ENCODE measurements at places on chromosomes 1 and 21.

GRCh38 chr1:179034720-179035119, 9.0 kb downstream of the FAM20B start:
- peak; percentile 82 for DNase-seq

- DNase-seq: no peak
Measured at GRCh38 chr1:17687145-17687544, 68.0 kb upstream of the ACTL8 start.

GRCh38 chr1:86423473-86423872, 498 bp upstream of the CLCA2 start:
- DNase-seq: no peak

- no peak for DNase-seq
Measured at GRCh38 chr1:160628799-160629263, 18.0 kb downstream of the SLAMF1 start.

GRCh38 chr1:60171801-60172200, 98.2 kb upstream of the C1orf87 start:
- peak; percentile 88 for DNase-seq

DNA sequence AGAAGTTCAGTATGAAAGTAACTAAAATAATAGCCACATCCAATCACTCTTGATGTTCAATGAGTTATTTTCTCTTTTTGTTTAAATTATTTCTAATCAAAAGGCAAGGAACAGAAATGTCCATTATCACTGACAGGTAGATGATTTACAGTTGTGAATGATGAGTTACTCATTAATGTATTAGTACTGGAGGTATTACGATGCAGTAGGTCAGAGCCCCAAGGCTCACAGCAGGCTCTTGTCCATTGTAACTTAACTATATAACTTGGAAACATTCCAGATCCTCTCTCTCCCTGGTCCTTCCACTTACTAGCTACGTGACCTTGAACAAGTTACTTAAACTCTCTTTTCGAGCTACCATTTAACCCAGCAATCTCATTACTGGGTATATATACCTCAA, 39.5 kb downstream of the CRB1 start:
- DNase-seq: no peak

- no peak for DNase-seq
Measured at GRCh38 chr1:206923009-206923960, 1.5 kb upstream of the FCMR start.

DNA sequence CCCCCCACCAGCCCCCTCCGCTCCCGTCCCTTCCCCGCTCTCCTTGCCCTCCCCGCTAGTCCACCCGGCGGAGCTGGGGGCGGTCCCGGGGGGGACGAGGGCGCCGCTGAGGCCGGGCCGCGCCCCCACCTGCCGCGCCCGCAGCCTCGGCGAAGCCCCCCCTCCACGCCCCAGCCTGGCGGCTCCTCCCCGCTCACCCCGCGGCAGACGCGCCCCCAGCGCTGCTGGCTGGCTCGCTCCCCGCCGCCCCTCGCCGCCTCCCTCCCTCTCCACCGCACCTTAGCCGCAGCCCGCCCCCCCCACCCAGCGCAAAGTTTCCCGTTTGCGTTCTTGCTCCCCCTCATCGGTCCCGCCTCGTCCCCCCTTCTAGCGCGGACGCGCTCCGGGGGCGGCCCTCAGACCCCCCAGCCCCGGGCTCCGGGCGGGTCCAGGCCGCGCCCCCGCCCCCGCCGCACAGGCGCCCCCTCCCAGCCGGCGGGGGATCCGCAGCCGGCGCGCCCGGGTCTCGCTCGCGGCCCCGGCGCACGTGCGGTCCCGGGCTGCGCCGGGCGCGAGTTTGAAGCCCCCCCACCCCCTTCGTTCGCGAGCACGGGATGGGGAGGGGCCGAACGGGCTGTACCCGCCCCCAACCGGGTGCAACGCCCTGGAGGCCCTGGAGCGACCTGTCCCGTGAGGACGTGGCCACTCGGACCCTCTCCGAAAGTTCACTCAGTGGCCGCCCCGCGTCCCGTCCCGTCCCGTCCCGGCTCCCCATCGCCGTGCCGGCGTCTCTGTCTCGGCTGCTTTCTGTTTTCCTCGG, 623 bp downstream of the PTPRF start:
- DNase-seq: no peak

DNA sequence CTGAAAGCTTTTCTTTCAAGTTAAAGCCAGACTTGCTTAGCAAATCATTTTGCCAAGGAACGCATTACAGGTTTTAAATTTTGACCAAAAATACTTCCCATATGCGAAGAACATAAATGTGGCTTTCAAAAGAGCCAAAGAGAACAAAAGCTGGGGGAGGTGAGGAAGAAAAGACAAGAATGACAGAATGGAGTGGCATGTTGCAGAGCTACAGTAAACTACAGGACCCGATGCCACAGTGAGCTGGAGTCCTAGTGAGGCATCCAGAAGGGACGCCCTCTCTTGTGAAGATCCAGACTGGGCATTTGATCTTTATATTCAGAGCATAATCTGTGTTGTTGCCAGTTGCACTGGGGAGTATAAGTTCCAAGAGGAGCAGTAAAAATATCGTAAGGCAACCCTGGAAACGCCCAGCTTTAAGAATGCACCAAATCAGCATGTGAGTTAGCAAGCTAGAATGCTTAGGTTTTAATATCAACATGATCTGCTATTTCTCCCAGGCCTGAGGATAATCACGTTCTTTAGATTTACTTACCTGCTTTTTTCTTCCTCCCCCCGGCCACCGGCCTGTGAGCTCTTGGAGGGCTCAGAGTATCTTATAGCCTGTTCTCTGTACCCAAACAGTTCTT, 48.4 kb upstream of the HOOK1 start:
- no peak for DNase-seq

GRCh38 chr1:33473900-33474299, 1.5 kb downstream of the ZSCAN20 start:
- DNase-seq: no peak

- DNase-seq: no peak
Measured at GRCh38 chr1:162351246-162351842, 25.3 kb downstream of the SPATA46 start.

DNA sequence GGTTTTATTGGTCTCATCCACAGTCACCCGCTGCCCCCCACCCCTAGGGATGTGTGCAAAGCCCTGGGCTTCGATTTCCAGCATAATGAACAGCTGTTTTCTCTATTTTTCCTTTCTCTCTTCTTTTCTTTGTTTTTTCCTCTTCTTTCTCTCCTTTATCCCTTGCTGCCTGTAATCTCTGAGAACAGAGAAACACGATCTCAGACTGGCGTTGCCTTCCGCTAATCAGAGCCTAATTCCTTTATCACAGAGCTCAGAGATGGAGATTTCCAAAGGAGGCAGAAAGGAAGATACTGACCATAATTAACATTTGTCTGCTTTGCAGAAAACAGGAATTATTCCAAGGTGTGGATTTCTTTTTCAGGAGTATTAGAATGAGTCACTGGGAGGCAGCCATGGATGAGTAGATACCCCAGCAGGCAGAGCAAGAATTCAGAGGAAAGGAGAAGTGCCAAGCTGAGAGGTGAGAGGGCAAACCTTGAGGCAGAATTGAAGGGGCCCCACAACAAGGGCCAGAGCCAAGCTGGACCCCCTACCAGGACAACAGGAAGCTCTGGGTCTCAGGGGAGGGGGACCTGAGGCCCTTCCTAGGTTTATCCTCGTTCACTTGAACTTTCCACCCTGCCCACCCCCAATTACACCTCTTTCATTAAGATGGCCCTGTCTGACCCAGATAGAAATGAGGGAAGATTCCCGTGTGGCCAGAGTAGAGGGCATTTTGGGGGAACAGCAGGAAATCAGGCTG, 33.3 kb downstream of the MATN1 start:
- DNase-seq: no peak

DNA sequence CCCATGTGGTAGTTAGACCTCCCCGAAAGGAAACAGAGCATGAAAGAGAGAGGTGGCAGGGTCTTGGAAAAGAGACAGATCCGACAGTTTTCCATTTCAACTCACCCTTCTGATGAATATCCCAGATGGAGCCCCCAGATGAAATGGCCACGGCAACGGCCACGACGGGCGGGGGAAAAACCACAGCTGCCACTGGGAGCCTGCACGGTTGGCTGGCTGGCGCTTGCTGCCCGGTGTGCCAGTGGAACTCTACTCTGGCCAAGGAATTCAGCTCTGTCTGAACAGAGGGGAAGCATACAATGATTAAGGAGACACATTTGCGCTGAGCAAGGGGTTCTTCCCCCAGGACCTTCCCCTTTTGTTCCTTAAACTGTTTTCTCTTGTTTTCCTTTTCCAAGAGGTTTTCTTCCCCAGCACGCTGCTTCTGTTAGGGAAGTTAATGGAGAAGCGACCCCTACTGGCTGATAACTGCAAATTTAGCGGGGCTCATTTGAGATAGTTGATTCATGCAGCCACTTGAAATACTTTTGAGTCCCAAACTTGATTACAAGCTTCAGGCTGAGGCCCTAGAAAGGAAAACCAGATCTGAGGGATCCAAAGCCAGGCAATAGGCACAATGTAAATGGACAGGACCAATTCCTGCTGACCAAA, 1122.5 kb downstream of the NCAM2 start:
- peak; percentile 16 for DNase-seq

DNA sequence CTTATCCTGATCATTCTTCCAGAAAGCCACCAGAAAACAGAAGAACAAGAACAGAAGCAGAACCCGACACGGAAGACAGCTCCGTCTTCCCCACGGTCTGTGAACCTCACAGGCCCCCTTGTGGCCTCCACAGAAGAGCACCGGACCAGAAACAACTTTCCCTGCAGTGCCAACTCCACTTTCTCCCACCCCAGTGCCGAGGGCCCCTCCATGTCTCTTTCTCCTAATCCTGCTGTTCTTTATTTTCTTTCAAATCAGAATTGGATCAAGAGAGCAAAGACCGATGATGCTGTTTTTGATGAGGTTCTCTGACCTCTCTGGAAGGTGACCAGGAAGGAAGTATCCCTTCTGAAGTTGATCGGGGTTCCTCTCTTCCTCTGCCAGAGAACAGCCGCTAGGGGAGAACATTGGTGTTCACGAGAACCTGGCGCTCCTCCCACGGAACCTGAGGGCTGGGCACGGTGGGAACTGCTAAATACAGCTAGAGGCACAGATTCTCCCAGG, 58.9 kb upstream of the CTTNBP2NL start:
- peak; percentile 57 for DNase-seq

- peak; percentile 82 for DNase-seq
Measured at GRCh38 chr1:223775054-223775453, 62.7 kb downstream of the CAPN2 start.

GRCh38 chr1:19981507-19982312, 2.3 kb upstream of the PLA2G2A start:
- no peak for DNase-seq

- no peak for DNase-seq
Measured at GRCh38 chr1:37303884-37304574, 170.4 kb upstream of the ZC3H12A start.

DNA sequence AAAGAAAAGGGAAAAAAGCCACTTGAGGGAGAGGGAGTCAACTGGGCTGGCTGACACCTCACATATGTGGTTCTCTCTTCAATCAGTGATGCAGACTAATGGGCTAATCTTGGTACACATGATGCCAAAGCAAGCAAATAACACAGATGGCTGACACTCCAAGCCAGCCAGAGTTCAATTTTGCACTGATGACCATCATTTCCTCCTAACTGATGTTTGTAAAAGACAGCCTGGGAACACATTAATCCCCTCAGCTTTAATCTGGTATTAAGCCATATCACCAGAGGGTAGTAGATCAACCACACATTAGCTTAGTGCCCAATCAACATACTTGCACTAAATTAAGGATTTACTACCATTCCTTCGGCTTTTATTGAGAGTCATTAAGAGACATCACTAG, 2.8 kb downstream of the VPS72 start:
- DNase-seq: no peak

DNA sequence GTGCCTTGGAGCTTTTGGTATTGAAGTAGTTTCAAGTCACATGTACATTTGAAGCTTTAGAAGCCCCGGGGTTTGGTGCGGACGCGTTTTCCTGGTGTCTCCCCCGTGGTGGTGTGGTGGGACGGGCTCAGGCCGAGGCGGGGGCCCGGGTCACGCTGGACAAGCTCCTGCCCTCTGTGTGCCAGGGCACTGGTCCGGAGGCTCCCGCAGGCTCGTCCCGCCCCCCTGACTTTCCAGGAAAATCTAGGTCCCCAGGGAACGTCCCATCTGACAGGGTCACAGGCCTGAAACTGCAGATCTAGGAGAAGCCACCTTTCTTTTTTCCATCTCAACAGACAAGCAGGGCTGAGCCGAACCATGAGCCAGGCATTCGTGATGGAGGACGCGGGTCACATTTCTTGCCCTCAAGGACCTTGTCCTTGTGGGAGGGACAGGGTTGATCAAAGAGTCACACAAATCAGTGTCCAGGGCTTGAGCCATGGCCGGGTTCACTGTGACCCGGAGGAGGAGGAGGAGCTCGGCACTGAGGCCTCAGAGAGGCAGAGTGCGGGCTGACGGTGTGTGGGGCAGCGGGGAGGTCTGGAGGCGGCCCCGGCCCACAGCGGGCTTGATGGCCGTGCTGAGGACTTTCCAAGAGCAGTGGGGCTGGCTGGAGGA, 1.6 kb downstream of the DMRTB1 start:
- DNase-seq: no peak

DNA sequence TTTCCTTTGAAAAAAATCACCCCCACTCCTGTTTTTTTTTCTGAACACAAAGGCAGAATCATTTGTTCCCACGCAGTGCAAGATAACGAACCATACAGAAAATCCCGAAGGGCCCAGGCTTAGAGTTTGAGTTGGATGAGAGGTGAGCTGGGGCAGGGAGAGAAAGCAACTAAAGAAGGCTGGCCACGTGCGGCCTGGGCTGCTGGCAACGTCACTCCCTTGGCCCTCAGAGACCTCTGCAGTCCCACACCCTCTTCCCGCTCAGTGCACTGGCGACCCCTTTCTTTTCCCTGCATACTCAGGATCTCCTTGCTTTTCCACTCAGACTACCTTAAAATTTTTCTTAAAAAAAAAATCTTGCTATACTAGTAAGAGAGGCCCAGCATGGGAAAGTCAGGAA, 28.2 kb upstream of the CRNN start:
- no peak for DNase-seq

DNA sequence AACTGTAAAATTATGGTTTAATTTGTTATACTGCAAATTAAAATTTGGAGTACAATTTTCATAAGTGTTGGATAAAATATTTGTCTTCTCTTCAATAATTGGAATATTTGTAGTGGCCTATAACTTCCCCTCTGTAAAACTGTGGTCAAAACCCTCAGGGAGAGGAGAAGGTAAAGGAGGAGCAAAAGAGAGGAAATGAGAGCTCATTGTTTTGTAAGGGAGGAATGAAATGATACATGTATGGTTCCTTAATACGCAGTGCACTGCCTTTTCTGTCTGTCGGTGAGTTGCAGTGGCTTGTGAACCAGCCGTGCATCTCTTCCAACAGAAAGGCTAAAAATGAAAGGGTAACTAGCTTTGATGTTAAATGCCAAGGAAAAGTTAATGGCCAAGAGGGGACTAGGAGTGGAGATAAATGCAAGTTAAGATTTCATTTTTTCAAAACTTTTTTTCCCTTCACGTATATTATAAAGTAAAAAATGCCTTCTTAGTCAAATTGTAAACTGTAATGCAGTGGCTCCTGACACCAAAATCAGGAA, 26.4 kb downstream of the LRRC8D start:
- no peak for DNase-seq

- no peak for DNase-seq
Measured at GRCh38 chr21:31084689-31085088, 46.4 kb upstream of the KRTAP19-8 start.

GRCh38 chr1:234230414-234230862, 142.8 kb upstream of the COA6 start:
- DNase-seq: no peak

All from choroid plexus epithelial cell (primary cell).